ENCODE measurements at places on chromosomes 7 and 10. TPM values are rescaled to one million over a fixed set of nuclear protein-coding genes. Genes with fewer than 3 reads are reported as not detected.

DNA sequence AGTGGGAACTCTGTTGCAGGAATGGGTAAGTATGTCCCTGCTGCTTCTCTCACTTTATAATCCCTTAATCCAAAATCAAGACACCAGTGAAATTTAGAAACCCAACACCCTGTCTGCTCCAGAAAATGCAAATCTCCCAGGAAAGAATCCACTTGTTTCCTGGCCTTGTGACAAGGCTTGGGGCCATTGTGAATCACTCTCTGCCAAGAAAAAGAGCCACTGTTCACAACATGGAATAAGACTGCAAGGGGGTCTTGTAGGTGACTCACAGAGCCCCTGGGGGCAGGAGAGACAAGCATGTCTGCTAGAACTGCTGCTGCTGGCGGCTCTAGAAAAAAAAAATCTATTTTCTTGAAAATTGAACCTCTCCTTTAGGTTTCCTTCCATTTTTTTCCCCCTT is 191.2 kb downstream of the SORCS1 start:
- no peak for DNase-seq

DNA sequence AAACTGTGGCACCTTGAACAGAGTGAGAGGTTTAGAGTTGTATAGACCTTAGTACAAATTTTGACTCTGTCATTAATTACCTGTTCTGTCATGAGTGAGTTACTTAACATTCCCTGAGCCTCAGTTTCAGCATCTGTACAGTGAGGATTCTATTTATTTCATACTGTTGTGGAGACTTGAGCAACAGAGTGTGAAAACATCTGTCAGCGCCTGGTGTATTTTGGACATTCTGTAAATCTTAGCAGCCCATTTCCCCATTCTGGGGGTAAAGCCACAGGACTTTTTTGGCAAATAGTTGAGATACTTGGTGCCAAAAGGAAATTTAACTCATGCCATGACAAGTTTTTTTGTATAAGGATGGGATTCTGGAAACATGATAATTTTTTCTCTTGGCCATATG is 94.8 kb downstream of the AUTS2 start:
- no peak for DNase-seq

- no peak for DNase-seq
Observed at GRCh38 chr7:96870934-96871333, 134.4 kb upstream of the DLX6 start.

DNA sequence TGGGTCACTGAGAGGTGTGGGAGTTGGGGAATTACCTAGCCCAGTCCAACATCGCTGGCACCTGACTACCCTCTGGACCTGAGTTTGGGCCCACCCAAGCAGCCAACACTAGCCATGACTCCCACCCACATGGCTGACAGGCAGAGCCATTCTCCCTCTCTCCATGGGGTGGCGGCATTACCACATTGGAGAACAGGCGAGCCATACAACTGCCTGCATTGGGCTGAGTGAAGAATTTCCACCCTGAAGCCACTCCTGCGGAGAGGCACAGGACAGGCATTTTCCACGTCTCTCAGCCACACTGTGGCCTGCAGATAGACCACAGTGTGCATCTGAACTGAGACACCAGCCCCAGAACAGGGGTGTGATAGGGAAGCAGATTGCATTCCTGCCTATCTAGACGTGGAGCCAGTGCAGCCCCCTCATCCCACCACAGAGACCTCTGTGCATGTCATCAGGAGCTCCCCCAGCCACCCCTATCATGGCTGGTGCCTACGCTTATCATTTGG is 58.2 kb upstream of the ANTXRL start:
- peak; percentile 68 for DNase-seq

GRCh38 chr7:115133248-115133647 is 211.4 kb downstream of the MDFIC start:
- DNase-seq, result no peak

- DNase-seq, result no peak
Observed at GRCh38 chr10:119454990-119455389, 87.5 kb downstream of the RGS10 start.

DNA sequence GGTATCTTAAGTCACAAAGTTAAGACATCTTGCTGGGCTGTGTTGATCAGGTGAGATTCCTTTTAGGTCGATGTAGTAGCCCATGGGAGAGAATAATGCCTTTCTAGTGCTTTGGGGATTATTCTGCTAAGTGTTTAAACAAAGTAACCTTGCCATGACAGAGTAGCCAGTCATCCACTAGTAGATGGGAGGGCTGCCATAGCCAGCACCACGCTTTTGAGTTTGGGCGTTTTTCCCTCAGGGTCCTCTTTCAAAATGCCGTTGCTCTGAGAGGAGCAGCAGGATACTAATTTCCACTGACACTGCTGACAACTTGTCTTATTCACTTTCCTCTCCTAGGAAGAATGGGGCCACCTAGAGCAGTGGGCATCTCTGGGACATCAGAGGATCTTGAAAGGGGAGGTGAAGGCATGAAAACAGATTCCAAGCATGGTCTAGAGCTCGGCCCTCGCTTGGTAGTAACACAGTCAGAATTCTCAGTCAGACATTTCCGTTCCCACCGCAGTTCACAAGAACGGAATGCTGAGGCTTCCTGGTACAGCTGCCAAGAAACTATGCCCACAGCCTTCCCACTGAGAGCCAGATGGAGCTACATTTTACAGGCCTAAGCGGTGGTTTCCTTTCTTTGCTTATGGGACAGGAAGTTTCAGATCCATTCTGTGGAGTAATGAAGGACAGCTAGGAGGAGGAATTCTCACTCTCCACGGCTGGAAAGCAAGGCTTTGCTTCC is 15.3 kb upstream of the RSU1 start:
- DNase-seq, result no peak

GRCh38 chr10:119750391-119751230 is 24.8 kb downstream of the INPP5F start:
- DNase-seq, result peak; percentile 70

DNA sequence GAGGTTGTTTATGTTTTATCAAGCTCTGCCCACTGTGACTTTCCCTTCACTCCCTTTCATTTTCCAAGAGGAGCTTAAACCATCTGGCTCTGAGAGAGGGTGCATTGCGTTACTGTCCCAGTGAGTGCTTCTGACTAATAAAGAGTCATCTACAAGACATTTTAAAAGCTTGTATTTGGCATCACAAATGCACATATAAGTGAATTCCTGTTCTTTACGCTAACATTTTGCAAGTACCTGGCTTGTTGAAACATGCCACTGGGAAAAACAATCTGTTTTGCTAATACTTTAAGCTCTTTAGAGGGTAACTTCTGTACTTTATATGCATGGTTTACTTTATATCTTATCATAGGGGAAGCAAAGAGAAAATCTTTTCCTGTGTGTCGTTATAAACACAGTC is 534.6 kb upstream of the POM121L12 start:
- DNase-seq, result no peak

DNA sequence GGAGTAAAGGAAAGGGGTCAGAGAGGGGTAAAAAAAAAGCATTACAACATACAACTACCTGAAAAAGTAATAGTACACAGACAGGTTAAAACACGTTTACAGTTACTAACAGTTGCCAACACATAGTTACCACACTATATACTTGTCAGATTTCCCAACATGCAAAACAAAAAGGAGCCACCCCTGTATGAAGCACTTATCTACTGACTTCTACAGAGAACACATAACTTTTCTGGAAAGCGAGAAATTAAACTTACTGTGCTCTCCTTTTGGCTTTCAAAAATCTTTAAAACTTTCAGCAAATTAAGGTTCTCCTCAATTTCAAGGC is 2.1 kb downstream of the ABI1 start:
- DNase-seq, result no peak

DNA sequence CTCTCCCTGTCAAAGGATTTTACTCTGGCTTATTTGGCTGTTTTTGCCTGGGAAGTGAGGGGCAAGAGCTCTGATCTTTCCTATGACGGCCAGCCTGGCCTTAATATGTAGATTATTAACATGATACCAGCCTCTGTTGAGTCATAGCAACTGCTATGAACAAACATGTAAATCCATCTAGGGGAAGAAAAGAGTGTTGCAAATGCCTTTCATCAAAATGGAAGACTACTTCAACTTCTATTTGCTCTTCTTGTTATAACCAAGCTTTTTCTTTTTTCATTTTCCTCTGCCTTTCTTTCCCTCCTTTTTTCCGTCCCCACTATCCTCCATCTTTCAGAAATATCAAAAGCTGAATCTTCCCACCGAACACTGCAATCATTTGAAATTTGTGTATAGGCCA is 46.6 kb downstream of the BTRC start:
- DNase-seq, result no peak

GRCh38 chr7:157817944-157818700 is 481.3 kb downstream of the DNAJB6 start:
- no peak for DNase-seq

- no peak for DNase-seq
Observed at GRCh38 chr7:2821161-2821841, 22.8 kb downstream of the GNA12 start.

DNA sequence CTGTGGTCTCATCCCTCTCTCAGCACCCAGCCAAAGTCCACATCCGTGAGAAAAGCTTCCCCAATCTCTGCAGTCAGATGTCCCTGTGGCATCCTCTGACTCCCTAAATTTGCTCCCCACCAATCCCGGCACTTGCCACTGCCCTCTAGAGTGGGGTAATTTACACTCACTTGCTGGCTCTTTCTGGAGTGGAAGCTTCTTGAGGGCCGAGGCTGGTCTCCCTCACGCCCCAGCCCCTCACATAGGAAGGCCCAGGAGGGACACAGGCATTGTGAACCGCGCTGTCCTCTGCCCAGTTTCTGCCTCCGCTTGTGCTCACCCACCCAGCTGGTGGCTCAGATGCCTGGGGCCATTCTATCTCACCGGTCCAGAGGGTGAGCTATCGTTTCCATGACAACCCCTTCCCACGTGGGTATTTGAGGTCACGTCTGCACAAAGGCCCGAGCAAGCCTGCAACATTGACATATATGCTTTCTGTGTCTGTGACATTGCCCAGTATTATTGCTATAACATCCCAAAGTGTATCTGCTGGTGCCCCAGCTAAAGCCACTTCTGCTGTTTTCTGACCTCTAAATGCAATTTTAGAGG is 97.3 kb upstream of the CTBP2 start:
- no peak for DNase-seq

DNA sequence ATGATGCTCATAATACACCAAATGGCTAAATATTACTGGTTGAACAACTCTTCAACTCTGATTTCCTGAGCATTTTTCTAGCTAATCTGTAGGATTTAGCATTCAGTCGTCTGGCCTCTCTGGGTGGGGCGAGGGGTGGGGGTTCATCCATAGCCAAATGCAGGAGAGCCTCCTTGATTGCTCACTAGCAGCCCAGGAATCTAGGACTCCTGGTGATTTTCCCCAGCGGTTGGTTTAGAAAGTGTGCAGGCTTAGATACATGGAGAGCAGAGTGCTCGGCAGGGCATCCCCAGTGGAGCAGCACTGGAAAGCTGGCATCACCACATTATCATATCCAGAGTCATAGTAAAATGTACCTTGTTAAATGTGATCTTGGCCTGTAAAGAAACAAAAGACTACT is 136.1 kb downstream of the DYNC1I1 start:
- no peak for DNase-seq

- no peak for DNase-seq
Observed at GRCh38 chr7:14596421-14596820, 306.1 kb downstream of the DGKB start.

DNA sequence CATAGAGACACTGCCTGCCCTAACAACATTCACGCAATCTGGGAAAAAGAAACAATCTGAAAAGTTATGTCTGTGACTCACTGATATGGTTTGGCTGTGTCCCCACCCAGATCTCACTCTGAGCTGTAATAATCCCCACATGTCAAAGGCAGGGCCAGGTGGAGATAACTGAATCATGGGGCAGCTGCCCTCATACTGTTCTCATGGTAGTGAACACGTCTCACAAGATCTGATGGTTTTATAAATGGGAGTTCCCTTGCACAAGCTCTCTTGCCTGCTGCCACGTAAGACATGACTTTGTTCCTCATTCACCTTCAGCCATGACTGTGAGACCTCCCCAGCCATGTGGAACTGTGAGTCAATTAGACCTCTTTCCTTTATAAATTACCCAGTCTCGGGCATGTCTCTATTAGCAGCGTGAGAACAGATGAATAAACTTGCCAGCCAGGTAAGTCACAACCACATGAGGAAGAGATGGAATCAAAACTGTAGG is 341.5 kb upstream of the AOAH start:
- DNase-seq, result no peak

DNA sequence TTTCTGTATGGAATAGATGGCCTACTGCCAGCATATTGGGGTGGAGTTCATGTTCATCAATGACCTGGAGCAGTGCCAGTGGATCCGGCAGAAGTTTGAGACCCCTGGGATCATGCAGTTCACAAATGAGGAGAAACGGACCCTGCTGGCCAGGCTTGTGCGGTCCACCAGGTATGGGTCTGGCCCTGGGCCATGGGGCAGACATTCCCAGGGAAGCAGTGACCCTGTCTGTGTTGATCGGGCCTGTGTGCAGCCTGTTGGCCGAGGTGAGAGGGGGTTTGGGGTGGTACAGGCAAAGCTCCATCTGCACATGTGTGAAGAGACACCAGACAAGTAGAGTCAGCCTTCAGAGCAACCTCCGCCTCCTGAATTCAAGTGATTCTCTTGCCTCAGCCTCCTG is 67.3 kb downstream of the OGDH start:
- DNase-seq, result no peak

- DNase-seq, result no peak
Observed at GRCh38 chr10:100653238-100653956, 92.0 kb upstream of the PAX2 start.

- peak; percentile 31 for DNase-seq
Observed at GRCh38 chr10:132742837-132743194, 43.1 kb downstream of the NKX6-2 start.

DNA sequence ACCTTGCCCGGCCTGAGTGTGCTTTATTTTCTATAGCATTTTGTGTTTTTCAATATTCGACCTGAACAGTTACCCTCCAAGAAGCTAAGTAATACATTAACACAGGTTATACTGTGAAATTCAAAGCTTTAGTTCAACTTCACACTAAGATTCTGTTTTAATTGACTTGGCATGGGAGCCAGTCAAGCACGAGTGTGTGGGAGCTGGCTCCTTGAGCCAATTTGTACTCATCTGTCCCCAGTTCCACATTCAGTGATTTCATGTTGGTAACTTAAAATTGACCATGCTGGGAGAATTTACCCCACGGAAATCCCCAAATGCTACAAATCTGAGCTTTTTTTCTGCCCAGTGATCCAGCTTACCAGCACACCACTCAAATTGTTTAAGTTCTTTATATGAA is 20.3 kb downstream of the TSPAN12 start:
- no peak for DNase-seq

DNA sequence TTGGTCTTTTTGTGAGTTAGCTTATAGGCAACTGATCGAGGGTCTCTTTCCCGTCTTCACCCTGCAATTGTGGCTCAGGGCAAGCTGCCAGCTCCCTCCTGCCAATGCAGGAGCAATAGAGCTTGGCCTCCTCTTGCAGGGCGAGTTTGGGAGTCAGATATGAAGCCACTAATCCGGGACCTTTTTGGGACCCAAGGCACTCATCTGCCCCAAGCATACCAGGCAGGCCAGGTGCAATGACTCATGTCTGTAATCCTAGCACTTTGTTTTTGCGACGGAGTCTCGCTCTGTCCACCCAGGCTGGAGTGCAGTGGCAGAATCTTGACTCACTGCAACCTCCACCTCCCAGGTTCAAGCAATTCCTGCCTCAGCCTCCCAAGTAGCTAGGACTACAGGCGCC is 21.1 kb downstream of the LIMK1 start:
- no peak for DNase-seq

GRCh38 chr7:45140827-45141226 is 16.8 kb upstream of the RAMP3 start:
- DNase-seq, result no peak

The ARMH3 gene
- 24.4 TPM for total RNA-seq

The OR2A12 gene
- total RNA-seq, result not detected

The TRIM74 gene
- 1.8 TPM for total RNA-seq

The CADPS2 gene
- 3.7 TPM for total RNA-seq

The LRRC18 gene
- not detected for total RNA-seq

The GNG11 gene
- 9.4 TPM for total RNA-seq

The C10orf62 gene
- total RNA-seq, result not detected
